Activated T-cell treated with anti-CD3 and anti-CD28 coated beads, Interleukin-2, amount 50 U/mL, for 48 hours (primary cell): ENCODE measurements at places on chromosomes 13 and 19.

DNA sequence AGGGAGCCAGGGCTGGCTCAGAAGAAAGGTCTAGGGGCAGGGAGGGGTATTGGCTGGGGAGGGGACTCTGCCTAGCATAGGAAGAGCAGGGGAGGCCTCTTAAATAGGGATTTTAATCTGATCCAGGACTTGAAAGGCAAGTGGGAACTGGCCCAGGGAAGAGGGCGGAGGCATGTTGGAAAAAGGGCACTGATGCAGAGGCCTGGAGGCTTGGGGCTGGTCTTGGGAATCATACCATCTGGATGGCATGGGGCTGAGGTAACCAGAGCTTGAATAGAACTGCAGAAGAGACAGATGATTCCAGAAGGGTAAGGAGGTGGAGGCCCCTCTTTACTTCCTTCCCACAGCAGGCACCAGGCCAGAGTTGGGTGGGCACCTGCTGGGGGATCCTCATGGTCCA is 29.1 kb downstream of the CERS4 start:
- no peak for DNase-seq

DNA sequence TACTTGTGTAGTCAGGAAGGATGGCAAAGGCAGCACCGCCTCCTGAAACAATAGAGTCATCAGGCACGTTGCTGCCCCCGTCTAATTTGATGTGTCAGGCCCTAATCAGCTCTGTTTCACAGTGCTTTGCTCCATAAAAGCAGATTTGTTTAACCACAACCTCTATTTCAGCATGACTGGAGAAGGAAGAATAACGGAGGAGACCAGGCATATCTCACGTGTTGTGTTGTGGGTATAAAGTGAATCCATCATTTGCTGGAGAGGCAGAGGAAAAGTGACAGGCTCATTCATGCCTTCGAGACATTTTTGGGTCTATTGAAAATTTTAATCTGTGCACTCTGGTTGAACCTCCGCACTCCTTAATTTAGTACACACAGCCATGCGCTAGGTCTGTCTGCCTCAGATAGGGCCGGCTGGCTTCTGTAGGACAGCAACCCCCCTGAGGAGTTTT is 940.4 kb upstream of the SLC10A2 start:
- DNase-seq: no peak

DNA sequence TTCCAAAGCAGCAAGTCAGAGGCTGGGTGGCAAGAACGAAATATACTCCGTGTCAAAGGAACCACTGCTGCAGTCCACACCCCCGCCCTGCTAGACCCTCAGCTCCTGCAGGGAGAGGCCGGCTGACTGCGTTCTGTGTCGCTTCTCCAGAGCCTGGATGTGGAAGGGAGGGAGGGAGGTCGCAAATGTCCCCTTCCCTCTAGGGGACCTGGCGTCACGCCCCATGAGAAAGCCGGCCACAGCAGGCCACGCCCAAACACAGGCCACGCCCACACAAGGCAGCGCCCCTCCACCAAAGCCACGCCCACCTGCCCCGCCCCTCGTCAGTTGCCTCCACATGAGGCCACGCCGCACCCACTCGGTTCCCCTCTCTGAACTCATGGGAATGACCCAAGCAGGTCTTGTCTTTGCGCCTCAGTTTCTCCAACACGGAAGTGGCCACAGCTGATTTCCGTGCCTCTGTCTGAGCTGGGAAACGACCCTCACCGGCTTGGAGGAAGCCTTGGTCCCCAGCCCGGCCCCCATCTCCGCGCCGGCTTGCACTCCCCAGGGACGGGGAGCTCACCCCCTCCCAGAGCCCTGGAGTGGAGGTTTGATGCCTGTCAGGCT is 38.4 kb upstream of the TCF3 start:
- peak; percentile 81 for DNase-seq

- no peak for DNase-seq
Measured at GRCh38 chr13:113109151-113110047, 3.8 kb downstream of the F7 start.

GRCh38 chr13:109100705-109101304 is 471.4 kb downstream of the MYO16 start:
- DNase-seq: no peak

DNA sequence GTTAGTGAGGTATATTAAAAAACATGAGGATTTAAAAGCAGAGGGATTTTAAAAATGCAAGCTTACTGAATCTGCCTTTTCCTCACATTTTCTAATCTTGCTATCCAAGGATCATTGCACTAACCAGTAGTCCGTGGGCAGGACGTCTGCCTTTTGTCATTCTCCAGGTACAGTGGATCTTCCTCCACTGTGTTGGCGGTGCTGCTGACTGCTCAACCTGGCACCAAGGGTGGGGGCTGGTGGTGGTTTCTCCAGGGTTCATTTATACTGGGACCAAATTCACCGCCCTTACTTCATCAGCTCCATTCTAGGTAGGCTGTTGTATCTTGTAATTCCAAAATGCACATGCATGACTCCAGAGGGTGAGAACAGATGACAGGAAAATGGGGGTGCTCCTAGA is 169.3 kb downstream of the STK24 start:
- DNase-seq: no peak

DNA sequence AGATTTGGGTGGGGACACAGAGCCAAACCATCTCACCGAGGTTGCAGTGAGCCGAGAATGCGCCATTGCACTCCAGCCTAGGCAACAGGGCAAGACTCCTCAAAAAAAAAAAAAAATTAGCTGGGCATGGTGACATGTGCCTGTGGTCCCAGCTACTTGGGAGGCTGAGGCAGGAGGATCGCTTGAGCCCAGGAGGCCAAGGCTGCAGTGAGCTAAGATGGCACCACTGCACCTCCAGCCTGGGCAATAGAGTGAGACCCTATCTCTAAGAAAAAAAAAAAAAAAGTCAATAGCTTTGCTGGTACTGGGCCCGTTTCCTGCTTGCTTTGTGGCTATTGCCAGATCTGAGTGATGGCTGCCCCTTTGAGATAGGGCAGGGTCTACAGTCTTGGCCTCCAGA is 13.1 kb downstream of the ACP7 start:
- DNase-seq: no peak

GRCh38 chr19:34259367-34260095 is 5.2 kb downstream of the GARRE1 start:
- no peak for DNase-seq

- DNase-seq: no peak
Measured at GRCh38 chr13:43611281-43612273, 175.2 kb downstream of the ENOX1 start.

DNA sequence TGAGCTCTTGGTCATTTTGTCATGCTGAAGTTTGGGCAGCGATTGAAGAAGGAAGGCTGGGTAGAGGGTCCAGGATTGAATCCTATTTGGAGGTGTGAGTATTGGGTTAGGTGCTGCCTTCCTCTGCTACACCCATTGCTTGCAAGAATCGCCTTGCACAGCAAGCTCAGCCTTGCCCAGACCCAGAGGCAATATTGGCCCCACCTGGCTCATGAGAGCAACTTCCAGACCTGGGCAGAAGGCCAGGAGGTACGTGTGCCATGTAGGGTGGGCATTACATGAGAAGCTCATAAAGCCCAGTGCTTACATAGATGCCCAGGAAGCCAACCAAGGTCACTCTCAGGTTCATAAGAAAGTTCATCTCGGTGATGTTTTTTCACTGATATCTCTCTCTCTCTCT is 718.0 kb downstream of the EFNB2 start:
- no peak for DNase-seq

DNA sequence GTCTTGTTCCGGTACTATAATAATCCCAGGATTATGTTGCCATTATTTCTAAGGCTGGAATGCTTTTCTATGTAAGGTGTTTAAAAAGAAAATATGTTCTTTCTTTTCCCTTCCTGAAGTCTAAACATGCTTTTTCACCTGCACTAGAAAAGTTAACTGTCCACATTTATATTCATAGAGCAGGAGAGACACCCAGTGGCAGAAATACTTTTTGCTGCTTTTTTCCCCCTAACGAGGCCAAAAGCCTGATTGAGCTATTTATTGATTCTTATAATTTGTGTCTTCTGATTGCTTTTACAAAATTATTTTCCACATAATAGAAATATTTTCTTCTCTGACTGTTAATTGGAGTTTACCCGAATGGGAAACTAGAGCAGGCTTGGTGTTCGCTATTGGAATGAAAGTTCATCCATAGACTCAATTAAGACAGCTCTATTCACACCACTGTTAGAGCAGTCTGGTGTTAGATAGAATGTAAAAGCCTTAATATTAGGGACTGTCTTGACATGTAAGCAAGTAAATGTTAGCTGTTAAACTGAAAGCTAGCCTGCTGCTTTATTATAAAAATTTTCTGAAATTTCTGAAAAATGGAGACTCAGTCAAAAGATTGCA is 15.8 kb downstream of the GPR180 start:
- DNase-seq: no peak

GRCh38 chr19:10701955-10702525 is 801 bp downstream of the QTRT1 start:
- DNase-seq: peak; percentile 56

DNA sequence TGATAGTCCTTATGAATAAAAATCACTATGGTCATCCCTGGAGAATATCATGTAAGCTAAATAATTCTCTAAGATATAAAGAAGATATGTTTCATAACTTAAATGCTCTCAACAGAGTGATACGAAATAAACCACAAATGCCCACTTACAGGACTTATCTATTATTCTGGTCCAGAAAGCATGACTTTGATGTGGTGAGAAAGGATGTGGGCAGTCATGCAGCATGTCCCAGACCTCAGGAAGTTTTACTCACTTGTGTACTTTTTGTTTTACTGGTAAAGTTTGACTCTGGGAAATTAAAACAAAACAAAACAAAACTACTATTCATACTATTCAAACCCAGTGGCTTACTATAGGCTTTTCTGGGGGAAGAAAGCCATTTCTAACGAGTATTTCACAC is 483.2 kb upstream of the SLITRK6 start:
- DNase-seq: no peak

DNA sequence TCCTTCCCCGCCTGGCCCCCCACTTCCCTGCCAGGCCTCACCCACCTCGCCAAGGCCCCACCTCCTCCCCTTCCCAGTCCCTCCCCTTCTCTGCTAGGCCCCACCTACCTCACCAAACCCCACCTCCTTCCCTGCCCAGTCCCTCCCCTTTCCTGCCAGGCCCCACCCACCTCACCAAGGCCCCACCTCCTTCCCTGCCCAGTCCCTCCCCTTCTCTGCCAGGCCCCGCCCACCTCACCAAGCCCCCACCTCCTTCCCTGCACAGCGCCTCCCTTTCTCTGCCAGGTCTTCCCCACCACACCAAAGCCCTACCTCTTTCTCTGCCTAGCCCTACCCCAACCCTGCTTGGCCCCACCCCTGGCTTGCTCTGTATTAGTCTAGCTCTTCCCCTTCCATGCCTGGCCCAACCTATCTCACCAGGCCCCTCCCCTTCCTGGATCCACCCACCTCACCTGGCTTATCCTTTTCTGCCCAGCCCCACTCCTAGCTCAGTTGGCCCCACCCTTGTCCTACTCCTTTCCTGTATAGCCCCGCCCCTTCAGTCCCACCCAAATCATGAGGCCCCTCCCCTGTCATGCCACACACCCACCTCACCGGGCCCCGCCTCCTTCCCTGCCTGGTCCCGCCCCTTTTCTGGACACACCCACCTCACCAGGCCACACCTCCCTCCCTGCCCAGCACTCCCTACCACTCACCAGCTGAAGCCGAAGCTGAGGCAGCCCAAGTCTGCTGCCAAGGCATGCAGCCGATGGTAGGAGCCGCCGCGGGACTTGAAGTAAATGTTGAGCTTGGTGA is 16.2 kb downstream of the CERS1 start:
- DNase-seq: peak; percentile 66

GRCh38 chr13:92967923-92968322 is 258.7 kb upstream of the GPC6 start:
- no peak for DNase-seq

DNA sequence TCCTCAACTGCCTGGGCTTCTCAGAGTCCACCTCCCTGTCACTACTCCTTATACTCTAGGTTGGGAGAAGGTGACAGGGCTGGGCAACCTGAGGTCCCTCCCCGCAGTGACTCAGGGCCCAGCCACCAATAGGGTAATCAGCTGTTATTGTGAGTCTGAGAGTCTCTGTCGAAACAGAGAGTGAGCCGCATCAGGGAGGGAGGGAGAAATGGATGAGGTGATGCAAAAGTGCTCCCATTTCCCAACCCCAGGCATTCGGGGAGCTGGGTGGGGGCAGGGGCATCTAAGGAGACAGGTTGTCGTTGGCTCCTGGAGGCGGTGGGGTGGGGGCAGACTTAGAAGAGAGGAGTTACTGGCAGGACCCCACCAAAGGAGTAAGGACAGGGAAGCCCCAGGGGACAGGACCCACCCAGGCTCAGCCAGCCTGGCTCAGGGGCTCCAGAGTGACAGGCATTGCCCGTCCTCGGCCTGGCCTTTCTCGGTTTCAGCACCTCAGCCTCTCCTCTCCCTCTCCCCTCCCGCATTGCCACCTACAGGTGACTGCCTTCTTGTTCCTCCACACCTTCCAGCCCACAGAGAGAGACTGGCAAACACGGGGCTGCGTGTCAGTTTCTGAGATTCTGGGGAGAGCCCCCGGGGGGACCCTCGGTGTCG is at the start of gene DMKN:
Gene DMKN, minus strand, starts transcription at position 22 of the 654 bp plus-strand sequence. CDS start 174 bp downstream, outside the sequence.
- DNase-seq: no peak

DNA sequence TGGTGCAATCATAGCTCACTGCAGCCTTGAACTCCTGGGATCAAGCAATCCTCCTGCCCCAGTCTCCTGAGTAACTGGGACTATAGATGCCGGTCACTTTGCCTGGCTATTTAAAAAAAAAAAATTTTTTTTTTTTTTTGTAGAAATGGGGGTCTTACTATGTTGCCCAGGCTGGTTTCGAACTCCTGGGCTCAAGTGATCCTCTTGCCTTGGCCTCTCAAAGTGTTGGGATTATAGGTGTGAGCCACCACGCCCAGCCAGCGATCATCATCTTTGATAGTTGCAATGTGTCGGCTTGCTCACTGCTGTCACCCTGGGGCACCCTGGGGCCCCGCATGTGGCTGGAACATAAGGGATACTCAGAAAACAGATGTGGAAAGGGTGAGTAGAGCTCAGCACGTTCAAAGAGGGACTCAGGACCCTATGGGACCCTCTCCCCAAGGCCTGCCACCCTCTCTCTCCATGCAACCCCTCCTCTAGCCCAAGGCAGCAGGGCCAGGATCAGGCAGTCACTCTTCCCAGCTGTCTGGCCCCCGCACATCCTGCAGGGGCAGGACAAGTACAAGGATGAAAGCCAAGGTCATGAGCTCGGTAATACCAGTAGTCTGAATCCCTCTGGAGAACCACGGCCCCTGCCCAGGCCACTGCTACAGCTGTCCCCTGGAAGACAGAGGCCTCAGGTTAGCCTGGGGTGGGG is 6.5 kb upstream of the CCL25 start:
- no peak for DNase-seq

- no peak for DNase-seq
Measured at GRCh38 chr19:42030645-42031440, 36.8 kb upstream of the ATP1A3 start.

DNA sequence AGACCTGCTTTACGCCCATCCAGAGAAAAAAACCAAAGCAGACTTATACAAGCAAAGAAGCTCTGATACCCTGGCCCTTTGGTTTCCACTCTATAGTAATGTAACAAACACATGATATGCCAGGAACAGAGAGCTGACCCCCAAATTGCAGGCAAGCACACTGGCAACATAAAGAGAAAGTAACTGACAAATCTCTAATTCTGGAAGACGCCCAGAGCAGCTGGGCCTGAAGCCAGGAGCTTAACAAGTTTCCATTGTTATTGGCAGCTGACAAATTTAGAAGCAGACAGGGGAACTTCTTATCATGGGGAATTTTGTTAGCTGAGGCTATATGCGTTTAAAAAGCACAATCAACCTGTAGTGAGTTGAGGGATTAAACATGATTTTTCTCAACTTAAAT is 158.0 kb downstream of the DLEU7 start:
- DNase-seq: no peak
